ENCODE measurements at places on chromosomes 5 and 9.

- H3K4me1 ChIP-seq: no peaks in the 10 kb centered on the region
- H3K36me3 ChIP-seq: no peaks in the 10 kb centered on the region
- no peak for DNase-seq
Measured at GRCh38 chr9:109830545-109830944, 50.5 kb downstream of the PALM2AKAP2 start.

DNA sequence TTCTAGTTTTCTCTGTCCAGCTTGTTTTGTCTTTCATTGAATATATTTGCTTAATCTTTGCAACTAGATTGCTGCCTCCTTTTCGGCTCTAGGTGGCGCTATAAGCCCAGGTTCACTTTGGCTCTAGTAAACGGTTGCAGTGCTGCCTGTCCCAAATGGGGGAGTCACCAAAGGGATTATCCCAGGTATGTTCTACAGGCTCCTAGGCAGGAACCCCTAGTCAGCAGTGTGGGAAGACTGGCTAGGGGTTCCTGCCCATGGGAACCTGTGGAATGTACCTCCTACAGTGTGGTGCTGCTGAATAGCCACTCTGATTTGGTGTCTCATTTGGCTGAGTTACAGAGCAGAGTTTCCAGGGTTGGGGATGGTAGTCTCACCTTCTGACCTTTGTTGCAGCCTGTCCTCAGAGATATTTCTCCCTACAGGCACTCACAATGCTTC is 85.2 kb downstream of the ARSB start:
- no peak for DNase-seq
- H3K4me3 ChIP-seq: no peak overlapping the region
- peaks cover 4% of the 10 kb centered on the region for H3K36me3 ChIP-seq

DNA sequence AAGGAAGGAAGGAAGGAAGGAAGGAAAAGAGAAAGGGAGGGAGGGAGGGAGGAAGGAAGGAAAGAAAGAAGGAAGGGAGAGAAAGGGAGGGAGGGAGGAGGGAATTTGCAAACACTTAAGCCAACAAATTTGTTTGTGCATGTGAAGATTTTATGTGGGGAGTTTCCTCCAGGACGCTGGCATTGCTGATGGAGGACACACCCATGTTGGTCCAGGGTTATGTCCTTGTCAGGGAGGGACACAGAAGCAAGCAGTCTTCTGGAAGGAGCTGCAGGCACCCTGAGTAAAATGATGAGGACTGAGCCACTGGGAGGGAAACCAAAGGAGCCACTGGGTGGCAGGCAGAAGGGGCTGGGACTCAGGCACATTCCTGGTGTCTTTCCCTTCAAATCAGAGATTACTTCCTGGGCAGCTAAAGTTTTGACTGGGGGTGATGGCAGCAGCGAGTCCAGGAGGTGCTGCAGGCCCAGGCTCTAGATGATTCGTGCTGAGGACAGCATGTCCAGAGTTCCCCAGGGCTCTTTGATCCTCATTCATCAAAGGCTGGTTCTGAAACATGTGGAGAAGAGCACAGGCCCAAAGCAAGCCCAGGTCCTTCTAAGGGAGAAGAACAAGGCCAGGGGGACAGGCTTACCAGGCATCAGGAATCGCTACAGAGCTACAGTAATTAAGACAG is 109.2 kb downstream of the PAX5 start:
- no peaks in the 10 kb centered on the region for H3K4me1 ChIP-seq
- no peaks in the 10 kb centered on the region for H3K36me3 ChIP-seq
- DNase-seq: no peak
- H3K4me3 ChIP-seq: no peak overlapping the region
- H3K27ac ChIP-seq: no peak overlapping the region

DNA sequence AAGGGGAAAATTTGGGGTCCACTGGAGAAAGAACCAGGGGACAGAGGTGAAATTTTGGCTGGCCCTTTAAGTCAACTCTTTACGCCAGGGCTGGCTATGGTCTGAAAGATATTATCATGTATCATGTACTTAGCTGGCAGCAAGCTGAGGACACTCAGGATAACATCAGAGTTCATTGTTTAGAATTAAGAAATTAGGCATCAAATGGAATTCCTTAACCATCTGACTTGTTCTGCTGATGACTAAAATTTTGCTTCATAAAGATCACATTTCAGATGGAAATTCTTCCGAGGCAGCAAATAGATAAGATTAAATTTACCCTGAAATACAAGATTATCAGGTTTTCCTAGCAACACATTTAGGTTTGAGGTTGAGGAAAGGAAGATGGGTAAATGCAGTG is 269.4 kb upstream of the KLF9 start:
- H3K27ac ChIP-seq: no peak overlapping the region
- no peaks in the 10 kb centered on the region for H3K36me3 ChIP-seq
- no peaks in the 10 kb centered on the region for H3K27me3 ChIP-seq
- H3K4me3 ChIP-seq: no peak overlapping the region

DNA sequence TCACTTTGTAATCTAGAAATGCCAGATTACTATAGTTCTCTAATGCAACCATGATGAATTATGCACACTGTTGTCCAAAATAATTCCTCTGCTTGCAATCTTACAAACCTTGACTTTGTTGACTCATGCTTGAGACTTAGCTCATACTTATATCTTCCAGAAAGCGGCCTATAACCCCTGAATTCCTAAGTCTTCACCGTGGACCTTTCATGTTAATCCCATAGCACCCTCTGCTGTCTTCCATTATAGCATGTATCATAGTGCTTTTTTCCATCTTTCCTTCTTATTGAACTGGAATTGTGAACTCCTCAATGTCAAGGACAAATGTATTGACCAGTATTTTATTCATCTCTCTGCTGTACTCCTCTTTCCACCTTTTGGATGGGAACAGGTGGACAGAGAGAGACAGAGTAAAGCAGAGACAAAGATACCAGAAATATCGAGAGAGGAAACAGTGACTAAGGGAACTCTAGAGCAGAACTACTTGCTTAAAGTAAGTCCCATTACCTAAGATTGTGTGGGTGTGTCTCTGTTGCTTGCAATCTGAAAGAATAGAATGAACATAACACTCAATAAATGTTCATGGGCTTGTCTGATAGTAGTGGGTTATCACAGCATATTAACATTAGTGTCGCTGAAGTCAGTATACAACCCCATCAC is 110.0 kb downstream of the LURAP1L start:
- peak; percentile 62 for DNase-seq
- no peaks in the 10 kb centered on the region for H3K27me3 ChIP-seq
- H3K4me1 ChIP-seq: no peaks in the 10 kb centered on the region
- no peak overlapping the region for H3K27ac ChIP-seq

- peak; percentile 76 for DNase-seq
- H3K36me3 ChIP-seq: peaks cover 16% of the 10 kb centered on the region
- no peak overlapping the region for H3K4me3 ChIP-seq
Measured at GRCh38 chr5:172679628-172680212, 38.7 kb downstream of the NEURL1B start.

DNA sequence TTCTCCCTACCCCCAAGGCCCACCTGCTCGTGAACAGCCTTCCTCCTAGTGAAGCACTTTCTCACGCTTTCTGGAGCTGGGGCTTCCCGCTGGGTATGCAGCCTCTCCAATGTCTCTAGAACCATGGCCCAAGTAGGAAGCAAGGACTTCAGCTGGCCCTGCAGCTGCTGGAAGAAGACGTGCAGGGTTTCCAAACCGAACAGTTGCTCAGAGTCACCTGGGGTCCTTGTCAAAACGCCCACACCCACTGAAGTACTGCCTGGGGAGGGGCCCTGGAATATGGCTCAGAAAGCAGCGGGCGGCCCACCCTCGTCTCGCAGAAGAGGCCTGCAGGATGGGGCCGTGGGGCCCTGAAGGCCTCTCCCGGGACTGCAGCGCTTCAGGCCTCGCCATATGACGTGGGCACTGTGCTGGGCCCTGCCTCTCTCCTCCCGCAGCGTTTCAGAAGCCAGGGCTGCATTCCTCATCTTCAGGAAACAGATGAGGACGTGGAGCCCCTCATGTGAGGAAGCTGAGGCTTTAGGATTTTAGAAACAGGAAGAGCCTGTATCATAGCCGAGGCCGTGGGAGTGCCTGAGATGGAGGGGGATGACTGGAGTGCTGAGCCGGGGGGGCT is 116.0 kb upstream of the LMX1B start:
- peaks cover 13% of the 10 kb centered on the region for H3K4me1 ChIP-seq
- H3K27me3 ChIP-seq: peaks cover 17% of the 10 kb centered on the region

DNA sequence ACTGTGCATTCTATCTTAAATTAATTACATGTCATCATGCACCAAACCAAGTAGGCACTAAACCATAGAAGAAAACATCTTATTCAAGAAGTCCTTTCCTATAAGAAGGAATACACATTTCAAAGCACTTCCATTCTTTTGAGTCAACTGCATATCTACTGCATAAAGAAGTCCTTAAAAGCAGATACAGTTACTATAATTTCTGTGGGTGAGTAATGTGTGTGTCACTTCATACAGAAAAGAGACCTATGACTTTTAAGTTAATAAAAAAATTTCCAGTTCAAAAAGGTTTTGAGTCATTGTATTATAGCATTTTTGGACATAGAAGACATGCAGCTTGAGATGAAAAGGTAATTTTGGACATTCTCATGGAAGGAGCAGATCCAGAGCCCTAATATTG is 125.0 kb downstream of the DTWD2 start:
- H3K27me3 ChIP-seq: no peaks in the 10 kb centered on the region
- no peak overlapping the region for H3K27ac ChIP-seq
- no peaks in the 10 kb centered on the region for H3K36me3 ChIP-seq
- DNase-seq: no peak
- no peak overlapping the region for H3K4me3 ChIP-seq

- peaks cover 10% of the 10 kb centered on the region for H3K4me1 ChIP-seq
- H3K36me3 ChIP-seq: no peaks in the 10 kb centered on the region
- H3K4me3 ChIP-seq: peak overlapping the region; percentile 83
- peaks cover 22% of the 10 kb centered on the region for H3K27me3 ChIP-seq
Measured at GRCh38 chr5:181221792-181222629, 1.1 kb upstream of the TRIM41 start.

DNA sequence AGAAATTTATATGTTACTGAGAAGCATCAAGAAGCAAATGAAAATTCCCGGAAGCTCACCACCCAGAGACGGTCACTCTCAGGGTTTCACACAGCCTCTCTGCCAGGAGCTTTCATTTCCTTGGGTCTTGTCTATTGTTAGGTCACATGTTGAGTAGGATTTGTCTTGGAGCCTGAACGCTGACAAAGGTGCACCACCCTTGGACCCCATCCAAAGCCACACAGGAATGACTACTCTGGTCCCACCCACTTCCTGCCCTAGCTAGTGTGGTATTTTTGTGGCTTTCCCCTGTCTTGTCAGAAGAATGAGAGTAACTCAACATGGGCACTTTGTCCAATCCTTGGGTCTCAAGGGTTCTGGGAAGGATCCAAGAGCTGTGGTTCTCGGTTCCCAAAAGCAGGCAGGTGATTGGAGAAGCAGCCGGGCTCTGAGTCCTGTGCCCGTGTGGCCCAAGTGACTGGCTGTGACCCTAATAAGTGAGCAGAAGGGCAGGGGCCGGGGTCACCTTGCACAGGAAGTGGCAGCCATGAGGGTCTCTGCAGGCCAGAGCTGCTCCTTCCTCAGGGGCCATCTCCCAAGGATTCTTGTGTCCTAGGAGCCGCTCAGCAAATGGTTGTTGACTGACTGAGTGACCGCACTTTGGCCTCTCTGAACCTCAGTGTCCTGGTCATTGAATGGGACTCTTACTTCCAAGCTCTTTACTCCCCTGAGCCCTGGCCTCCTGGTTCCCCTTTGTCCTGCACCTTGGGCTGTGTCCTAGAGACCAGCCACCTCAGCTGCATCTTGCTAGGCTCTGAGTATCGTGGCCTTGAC is 6.9 kb downstream of the FGD3 start:
- no peak overlapping the region for H3K4me3 ChIP-seq
- no peak for DNase-seq
- no peaks in the 10 kb centered on the region for H3K36me3 ChIP-seq
- H3K27ac ChIP-seq: no peak overlapping the region
- no peaks in the 10 kb centered on the region for H3K27me3 ChIP-seq
- H3K4me1 ChIP-seq: no peaks in the 10 kb centered on the region

DNA sequence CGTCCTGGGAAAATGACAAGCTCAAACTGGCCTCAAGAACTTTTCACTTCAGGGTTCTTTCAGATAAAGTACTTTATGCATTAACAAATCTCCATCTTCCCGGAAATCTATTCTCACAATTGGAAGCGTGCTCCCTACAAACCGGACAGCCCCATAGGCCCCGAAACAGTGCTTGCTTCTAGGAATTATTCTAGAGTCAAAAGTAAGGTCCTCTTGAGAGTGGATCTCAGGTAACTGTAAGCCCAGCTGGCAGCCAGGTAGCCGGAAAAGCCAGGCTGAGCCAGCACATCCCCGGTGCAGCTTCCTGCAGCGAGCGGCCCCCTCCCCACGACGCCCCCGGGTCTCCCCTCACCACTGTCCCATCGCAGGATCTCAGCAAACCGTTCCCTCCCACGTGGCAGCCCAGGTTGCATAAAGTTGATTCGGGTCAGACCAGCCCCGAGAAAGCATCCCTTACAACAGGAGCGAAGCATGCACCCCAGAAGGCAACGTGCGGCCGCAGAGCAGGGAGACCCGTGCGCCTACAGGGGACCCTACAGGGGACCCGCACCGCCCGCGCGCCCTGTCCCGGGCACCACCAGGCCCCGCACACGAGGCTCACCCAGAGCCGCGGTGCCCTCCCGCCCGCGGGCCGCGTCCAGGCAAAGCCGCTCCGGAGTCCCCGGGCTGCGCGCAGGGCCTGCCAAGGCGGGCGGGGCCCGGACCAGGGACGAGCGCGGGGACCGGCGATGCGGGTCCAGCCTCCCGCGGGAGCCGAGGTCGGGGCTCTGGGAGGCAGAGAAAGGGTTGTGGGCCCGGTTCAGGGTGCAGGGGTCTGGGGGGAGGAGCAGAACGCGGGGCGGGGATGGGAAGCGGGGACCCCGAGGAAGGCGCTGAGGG is 920 bp downstream of the LPCAT1 start:
- H3K27ac ChIP-seq: no peak overlapping the region
- no peak for DNase-seq
- peak overlapping the region; percentile 37 for H3K4me3 ChIP-seq
- H3K27me3 ChIP-seq: peaks cover 15% of the 10 kb centered on the region
- peaks cover 12% of the 10 kb centered on the region for H3K36me3 ChIP-seq
- H3K4me1 ChIP-seq: peaks cover 6% of the 10 kb centered on the region

Data from large intestine (tissue), 12 donors.